LoVo (cell line): ENCODE measurements at places on chromosomes 4 and X.

DNA sequence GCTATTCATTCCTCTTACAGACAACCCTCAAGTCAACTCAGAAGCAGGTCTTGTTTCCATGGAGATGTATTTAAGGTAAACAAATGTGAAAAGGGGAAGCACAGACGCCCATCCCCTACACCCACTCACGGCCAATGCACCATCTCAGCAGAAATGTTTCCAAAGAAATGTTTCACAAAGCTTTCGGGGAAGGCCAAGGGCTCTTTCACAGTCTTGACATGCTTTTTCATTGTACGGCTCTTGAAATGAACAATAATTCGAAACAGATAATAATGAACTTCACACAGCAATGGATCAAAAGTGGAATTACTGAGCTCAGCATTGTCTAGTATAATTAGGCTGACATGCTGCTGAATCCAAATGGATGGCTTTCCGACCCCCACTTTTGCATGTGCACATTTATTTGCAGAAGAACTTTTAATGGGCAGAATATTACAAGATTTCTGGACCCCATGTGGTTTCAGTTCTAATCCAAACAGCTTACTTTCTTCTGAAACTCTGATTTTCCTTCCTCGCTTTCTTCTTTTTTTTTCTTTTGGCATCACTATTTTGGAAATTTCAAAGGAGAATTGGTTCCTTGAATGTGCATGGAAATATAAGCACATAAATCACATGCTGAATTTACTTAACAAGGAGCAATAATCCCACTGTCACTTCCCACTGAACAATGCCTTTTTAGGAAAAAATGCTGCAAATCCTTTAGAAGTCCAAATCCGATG lies 160.9 kb downstream of the SMIM20 start:
- DNase-seq = no peak

GRCh38 chr4:4271912-4272311 lies 18.0 kb downstream of the LYAR start:
- DNase-seq = no peak

- peak; percentile 44 for DNase-seq
Observed at GRCh38 chr4:77044461-77045150, 31.2 kb downstream of the CCNI start.

DNA sequence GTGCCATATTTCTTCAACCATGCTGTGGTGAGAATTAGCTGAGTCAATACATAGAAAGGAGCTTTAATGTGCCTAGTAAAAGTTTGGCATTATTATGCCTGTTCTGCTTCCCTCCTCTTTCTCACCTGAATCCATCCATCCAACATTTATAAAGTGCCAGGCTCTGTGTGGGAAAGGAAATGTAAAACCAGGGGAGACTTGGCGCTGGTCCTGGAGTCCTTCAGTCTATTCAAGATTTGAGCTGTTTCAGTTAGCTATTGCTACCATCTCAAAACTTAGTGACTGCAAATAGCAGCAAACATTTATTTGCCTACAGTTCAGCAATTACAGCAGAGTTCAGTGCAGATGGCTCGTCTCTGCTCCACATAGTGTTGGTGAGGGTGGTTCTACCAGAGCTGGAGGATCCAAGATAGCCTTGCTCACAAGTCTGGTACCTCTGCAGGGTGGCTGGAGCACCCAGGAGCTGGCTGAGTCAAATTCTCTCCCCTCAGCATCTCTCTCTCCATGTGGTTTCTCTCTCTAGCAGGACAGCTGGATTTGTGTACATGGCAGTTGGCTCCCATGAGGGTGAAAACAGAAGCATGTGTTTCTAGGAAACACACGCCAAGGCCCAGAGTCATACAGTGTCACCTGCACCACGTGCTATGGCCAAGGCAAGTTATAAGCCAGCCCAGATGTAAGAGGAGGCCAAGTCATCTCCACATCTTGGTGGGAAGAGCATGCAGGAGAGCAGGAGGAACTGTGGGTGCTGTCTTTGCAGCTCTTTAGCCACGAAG lies 77.3 kb downstream of the FHDC1 start:
- no peak for DNase-seq
